ENCODE measurements at places on chromosomes 5 and 9. TPM values are rescaled to one million over a fixed set of nuclear protein-coding genes. Genes with fewer than 3 reads are reported as not detected.

Gene ANKRD31
- 0.59 TPM for total RNA-seq

Gene FOXD4L4
- total RNA-seq: not detected

Gene TCF7
- 9.7 TPM for total RNA-seq

Gene SOWAHA
- total RNA-seq: 0.52 TPM

Gene CDH9
- 0.31 TPM for total RNA-seq

Gene PCDHGB2
- total RNA-seq: 5.8 TPM

Gene CTXN3
- not detected for total RNA-seq

Gene FCN2
- total RNA-seq: not detected

Gene C5orf34
- 11.8 TPM for total RNA-seq

Gene PDGFRB
- total RNA-seq: 11.3 TPM

Gene PCDHB1
- 0.08 TPM for total RNA-seq

Gene TAF11L3
- total RNA-seq: not detected

Gene FAM163B
- total RNA-seq: 1.3 TPM

DNA sequence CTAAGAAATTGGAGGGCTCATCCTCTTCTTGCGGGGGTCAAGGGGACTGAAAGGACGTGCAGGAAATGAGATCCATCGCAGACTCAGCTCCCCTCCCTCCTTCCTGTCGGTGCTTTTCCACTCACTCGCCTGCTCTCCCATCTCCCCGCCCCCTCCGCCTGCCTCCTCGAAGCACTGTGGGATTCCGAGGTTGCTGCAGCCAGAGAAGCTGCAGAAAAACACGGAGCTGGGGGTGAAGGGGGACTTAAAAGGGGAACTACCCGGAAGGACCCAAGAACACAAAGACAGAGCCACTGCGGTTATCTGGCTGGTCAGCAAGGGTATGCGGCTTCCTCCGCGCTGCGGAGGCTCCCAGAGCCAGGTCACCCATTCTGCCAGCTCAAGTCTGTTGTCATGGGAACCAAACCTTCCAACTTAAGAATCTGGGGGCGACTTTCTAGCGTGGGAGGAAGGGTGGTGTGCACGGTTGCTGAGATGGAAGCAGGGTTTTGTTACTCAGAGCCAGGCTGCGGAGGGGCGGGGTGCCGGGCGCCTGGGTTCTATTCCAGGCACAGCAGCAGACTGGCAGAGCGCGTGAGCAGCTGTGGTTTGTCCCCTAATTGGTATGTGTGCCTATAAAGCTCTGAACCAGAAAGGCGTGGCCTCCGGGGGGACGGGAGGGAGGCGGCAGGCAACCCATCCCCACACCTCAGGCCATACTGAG, 24.9 kb downstream of the PCDHGC5 start:
- H3K4me1 ChIP-seq: peaks cover 17% of the 10 kb centered on the region
- peak overlapping the region; percentile 97 for H3K4me3 ChIP-seq
- H3K27ac ChIP-seq: peak overlapping the region; percentile 93

GRCh38 chr9:90858457-90858901, 56.9 kb downstream of the SYK start:
- no peak overlapping the region for H3K4me3 ChIP-seq
- H3K4me1 ChIP-seq: no peaks in the 10 kb centered on the region
- no peaks in the 10 kb centered on the region for H3K27me3 ChIP-seq
- no peak for DNase-seq
- no peaks in the 10 kb centered on the region for H3K36me3 ChIP-seq

GRCh38 chr9:116543731-116544400, 143.2 kb upstream of the TRIM32 start:
- H3K27me3 ChIP-seq: no peaks in the 10 kb centered on the region
- DNase-seq: no peak
- no peaks in the 10 kb centered on the region for H3K36me3 ChIP-seq
- no peak overlapping the region for H3K4me3 ChIP-seq

- no peaks in the 10 kb centered on the region for H3K27me3 ChIP-seq
- H3K36me3 ChIP-seq: no peaks in the 10 kb centered on the region
- no peak for DNase-seq
- no peak overlapping the region for H3K27ac ChIP-seq
- no peak overlapping the region for H3K4me3 ChIP-seq
Measured at GRCh38 chr5:139725073-139725830, 70.4 kb upstream of the PSD2 start.

GRCh38 chr9:128026255-128026772, 40.8 kb downstream of the NAIF1 start:
- no peaks in the 10 kb centered on the region for H3K27me3 ChIP-seq
- no peak for DNase-seq
- H3K4me1 ChIP-seq: no peaks in the 10 kb centered on the region
- H3K4me3 ChIP-seq: no peak overlapping the region
- no peaks in the 10 kb centered on the region for H3K36me3 ChIP-seq

DNA sequence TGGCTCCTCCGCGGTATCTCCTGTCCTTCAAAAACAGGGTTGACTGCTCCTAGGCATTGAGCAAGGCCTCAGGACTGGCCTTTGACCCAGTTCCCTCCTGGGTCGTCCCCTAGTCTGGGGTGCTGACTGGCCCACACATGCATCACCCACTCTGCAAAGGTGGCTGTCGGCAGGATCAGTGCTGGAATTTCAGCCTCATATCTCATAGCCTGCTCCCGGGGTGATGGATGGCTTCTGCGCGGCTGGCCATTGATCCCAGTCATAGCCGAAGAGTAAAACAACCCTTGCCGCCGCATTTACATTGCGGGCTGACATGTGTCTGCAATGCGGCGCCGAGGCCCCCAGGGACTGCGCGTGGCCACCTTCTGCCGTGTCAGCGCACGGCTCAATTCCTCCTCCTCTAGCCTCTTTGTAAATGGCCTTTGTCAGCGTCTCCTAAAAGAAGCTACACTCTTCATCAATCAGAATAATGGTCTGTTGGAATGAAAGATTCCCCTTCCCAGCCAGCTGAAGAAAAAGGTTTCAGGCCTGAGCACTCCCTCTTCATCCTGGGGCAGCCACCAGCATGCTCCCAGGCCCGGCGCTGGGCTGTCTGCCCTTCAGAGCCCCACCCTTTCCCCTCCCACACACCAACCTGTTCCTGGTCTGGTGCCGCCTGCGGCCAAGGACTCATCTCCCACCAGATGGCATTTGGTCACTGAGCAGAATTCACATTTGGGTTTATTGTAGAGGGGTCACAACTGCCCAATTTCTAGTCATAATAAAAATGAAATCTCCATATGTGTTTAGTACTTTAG, 159.0 kb downstream of the PJA2 start:
- H3K4me1 ChIP-seq: no peaks in the 10 kb centered on the region
- H3K27me3 ChIP-seq: no peaks in the 10 kb centered on the region
- H3K27ac ChIP-seq: no peak overlapping the region
- no peak overlapping the region for H3K4me3 ChIP-seq
- no peak for DNase-seq

- no peaks in the 10 kb centered on the region for H3K36me3 ChIP-seq
- no peak overlapping the region for H3K4me3 ChIP-seq
- no peaks in the 10 kb centered on the region for H3K27me3 ChIP-seq
- DNase-seq: no peak
- H3K4me1 ChIP-seq: peaks cover 3% of the 10 kb centered on the region
Measured at GRCh38 chr5:87851603-87852002, 417.0 kb downstream of the TMEM161B start.

GRCh38 chr5:180975338-180975737, 13.3 kb upstream of the BTNL3 start:
- no peaks in the 10 kb centered on the region for H3K36me3 ChIP-seq
- no peaks in the 10 kb centered on the region for H3K4me1 ChIP-seq
- no peak overlapping the region for H3K4me3 ChIP-seq

- H3K4me3 ChIP-seq: no peak overlapping the region
- peak overlapping the region; percentile 71 for H3K27ac ChIP-seq
- peaks cover 25% of the 10 kb centered on the region for H3K4me1 ChIP-seq
- peaks cover 30% of the 10 kb centered on the region for H3K36me3 ChIP-seq
- no peak for DNase-seq
- H3K27me3 ChIP-seq: no peaks in the 10 kb centered on the region
Measured at GRCh38 chr9:71685394-71685793, 82.9 kb downstream of the CEMIP2 start.

DNA sequence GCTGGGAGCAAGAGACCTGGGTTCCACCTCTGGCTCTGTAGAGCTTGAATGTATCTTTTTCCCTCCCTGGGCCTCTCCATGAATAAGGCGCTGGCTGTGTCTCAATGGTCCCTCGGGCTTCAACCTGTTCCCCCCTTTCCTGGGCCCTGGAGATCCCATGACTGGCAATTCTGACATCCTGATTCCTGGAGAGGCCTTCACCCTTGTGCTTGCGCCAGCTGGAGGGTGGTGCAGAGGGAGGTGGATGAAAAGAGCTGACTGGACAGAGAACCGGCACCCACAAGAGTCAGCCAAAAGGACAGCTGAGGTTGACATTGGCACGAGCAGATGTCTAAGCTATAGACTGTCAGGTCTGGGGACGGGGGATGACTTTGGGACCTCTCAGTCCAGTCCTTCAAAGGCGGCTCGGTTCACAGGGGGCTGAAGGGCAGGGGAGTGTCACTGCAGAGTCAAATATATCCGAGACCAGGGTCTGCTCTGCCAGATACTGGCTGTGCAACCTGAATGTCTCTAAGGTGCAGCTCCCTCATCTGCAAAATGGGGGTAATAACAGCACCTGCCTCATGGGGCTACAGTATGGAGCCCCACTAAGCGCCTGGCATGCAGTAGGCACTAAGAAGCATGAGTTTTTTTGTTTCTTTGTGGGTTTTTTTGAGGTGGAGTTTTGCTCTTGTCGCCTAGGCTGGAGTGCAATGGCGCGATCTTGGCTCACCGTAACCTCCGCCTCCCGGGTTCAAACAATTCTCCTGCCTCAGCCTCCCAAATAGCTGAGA, 13.8 kb downstream of the DNM1 start:
- no peak overlapping the region for H3K4me3 ChIP-seq
- H3K4me1 ChIP-seq: peaks cover 3% of the 10 kb centered on the region
- no peaks in the 10 kb centered on the region for H3K27me3 ChIP-seq
- H3K27ac ChIP-seq: no peak overlapping the region
- DNase-seq: no peak
- H3K36me3 ChIP-seq: 0 out of 2 replicates have a peak, but pooled peaks cover 6% of the 10 kb centered on the region

GRCh38 chr5:90092734-90093133, 316.8 kb downstream of the CETN3 start:
- no peaks in the 10 kb centered on the region for H3K27me3 ChIP-seq
- no peak for DNase-seq
- no peak overlapping the region for H3K27ac ChIP-seq
- no peaks in the 10 kb centered on the region for H3K36me3 ChIP-seq
- no peaks in the 10 kb centered on the region for H3K4me1 ChIP-seq

DNA sequence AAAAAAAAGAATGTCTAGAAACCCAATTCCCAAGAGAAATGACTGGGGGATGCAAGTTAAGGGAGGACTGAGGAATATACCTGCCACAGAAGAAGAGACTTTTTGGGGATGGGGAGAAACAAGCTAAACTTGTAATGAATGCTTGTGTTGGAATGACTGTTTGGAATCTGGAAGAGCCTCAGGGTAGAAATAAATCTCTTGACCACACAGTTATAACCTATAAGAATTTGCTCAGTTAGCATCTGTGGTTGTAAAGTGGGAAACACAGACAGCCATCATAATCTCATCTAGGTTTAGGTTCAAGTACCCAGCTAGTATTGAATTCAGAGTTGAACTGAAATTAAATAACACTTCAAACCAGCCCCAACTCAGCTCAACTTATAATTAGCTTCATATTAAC, 678.3 kb upstream of the CHD1 start:
- DNase-seq: no peak
- H3K27me3 ChIP-seq: no peaks in the 10 kb centered on the region
- no peak overlapping the region for H3K4me3 ChIP-seq

DNA sequence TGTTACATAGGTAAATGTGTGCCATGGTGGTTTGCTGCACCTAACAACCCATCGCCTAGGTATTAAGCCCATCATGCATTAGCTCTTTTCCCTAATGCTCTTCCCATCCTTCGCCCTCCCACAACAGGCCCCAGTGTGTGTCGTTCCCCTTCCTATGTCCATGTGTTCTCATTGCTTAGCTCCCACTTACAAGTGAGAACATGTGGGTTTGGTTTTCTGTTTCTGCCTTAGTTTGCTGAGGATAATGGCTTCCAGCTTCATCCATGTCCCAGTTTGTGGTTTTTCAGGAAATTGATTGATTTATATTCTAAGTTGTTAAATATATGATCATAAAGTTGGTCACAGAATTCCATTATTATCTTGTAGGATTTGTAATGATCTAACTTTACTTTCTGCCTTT, 85.3 kb upstream of the CAST start:
- DNase-seq: no peak
- no peak overlapping the region for H3K27ac ChIP-seq
- no peaks in the 10 kb centered on the region for H3K4me1 ChIP-seq

DNA sequence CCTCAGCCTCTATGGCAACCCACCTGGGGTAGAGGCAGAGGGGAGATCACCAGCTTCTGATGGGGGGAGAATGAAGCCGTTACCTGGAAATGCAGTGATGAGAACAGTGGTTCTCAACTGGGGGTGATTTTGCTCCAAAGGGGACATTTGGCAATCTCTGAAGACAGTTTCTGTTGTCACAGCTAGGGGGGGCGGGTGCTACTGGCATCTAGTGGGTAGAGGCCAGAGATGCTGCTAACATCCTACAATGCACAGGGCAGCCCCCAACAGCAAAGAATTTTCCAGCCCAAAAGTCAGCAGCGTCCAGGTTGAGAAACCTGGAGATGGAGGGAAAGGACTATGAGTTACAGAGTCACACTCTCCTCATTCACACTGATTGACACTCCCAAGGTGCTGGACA, 84.5 kb downstream of the FGF1 start:
- peak; percentile 60 for DNase-seq
- peaks cover 27% of the 10 kb centered on the region for H3K4me1 ChIP-seq
- H3K27me3 ChIP-seq: no peaks in the 10 kb centered on the region
- no peak overlapping the region for H3K27ac ChIP-seq
- H3K4me3 ChIP-seq: no peak overlapping the region

- no peak overlapping the region for H3K27ac ChIP-seq
- no peaks in the 10 kb centered on the region for H3K36me3 ChIP-seq
- no peaks in the 10 kb centered on the region for H3K27me3 ChIP-seq
- H3K4me3 ChIP-seq: no peak overlapping the region
- no peaks in the 10 kb centered on the region for H3K4me1 ChIP-seq
Measured at GRCh38 chr9:75488719-75489110, 400.4 kb downstream of the OSTF1 start.

DNA sequence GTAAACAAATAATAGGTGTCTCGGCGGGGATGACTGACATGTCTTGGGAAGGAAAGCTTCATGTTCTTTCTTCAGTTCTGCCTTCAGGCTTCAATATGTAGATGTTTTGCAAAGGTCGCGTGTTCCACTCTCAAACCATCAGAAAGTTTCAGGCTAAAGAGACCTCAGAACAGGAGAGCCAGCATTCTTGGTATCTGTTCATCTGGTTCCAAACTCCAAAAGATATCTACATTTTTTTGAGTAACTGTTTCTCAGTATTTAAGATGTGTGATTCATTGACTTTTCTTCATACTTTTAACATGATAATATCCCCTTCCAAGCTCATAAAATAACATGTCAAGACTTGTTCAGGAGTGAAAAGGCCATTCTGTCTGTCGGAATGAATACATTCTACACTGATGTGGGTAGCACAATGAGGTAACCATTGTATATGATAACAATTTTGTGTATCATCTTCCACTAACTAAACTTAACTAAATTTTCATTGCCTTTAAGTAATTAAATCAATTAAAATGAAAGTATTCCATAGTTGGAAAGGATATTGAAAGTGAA, 183.6 kb downstream of the CFAP90 start:
- no peaks in the 10 kb centered on the region for H3K27me3 ChIP-seq
- DNase-seq: no peak
- H3K27ac ChIP-seq: no peak overlapping the region
- H3K36me3 ChIP-seq: peaks cover 7% of the 10 kb centered on the region
- H3K4me1 ChIP-seq: peaks cover 13% of the 10 kb centered on the region

GRCh38 chr5:96861076-96861475, 15.2 kb upstream of the ERAP2 start:
- H3K4me3 ChIP-seq: no peak overlapping the region
- no peak for DNase-seq
- H3K36me3 ChIP-seq: no peaks in the 10 kb centered on the region
- no peaks in the 10 kb centered on the region for H3K27me3 ChIP-seq
- no peak overlapping the region for H3K27ac ChIP-seq

All from GM23338 (cell line).